ENCODE measurements at places on chromosomes 1 and 21.
A peak's percentile ranks its signal among the peaks of the same experiment; 100 is the strongest.

DNA sequence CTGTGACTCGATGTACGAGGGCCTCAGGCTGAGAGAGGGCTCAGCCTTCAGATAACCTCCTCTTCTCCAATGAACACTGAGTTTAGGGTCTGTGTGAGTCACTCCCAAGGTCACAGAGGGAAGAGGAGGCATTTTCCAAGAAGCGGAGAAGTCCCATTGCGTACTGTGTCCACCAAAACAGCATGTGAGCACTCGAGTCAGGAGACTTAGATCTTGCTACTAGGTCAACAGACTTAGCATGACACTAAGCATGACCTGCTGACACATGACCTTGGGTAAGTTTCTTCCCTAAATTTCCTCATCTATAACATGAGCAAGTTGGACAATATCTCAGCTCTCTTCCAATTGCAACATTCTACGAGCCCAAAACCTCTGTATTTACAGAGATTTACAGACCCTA is 68.0 kb downstream of the PLPP3 start:
- no peak for DNase-seq

GRCh38 chr1:40956407-40956806 is 23.1 kb upstream of the CTPS1 start:
- no peak for DNase-seq

DNA sequence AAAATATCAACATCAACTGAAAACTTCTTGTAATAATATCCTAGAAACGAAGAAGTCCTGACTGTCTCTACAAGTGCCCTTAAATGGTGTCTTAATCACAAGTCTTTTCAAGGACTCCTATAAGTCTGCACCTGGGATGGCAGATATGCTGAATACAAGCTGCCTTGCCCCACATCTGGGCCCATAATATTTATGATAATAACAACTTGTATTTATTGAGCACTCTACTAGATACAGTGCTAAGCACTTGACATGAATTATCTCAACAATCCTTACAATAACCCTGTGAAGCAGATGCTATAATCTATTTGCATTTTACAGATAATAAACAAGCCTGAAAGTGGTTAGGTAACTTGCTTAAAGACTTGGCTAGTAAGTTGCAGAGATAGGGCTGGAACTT is 78.0 kb upstream of the ZNF648 start:
- DNase-seq: no peak

DNA sequence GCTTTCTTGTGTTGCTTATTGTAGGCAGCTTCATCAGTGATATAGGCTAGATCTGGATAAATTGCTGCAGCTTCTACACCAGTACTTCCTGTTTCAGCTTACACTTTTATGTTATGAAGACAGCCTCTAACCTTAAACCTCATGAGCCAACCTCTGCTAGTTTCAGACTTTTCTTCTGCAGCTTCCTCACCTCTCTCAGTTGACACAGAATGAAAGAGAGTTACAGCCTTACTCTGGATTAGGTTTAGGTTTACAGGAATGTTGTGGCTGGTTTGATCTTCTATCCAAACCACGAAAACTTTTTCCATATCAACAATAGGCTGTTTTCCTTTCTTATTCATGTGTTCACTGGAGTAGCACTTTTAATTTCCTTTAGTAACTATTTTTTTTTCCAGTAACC is 76.9 kb upstream of the RNPC3 start:
- no peak for DNase-seq

DNA sequence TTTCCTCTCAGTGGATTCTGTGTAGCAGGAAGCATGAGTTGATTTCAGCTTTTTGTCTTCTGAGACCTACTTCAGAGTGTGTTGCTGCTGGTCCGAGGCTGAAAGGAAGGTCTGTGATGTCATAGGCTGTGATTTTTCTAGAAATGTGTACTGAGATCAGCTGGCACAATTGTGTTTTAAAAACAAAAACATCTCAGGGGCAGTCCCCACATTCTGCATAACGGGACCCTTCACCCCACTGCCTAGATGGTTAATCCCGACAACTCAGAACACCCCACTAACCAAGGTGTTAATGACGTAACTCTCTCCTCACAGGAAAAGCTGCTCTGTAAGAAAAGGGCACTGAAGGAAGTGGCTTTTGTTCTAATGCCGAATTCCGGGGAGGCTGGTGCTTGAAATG is 59.8 kb upstream of the PPP2R5A start:
- no peak for DNase-seq

- no peak for DNase-seq
Measured at GRCh38 chr1:151085953-151086559, 15.5 kb downstream of the GABPB2 start.

GRCh38 chr1:15305468-15305770 is 58.4 kb downstream of the FHAD1 start:
- DNase-seq: peak; percentile 27

GRCh38 chr1:212560933-212561460 is 47.6 kb upstream of the ATF3 start:
- no peak for DNase-seq

- no peak for DNase-seq
Measured at GRCh38 chr1:88910401-88910800, 19.0 kb upstream of the GTF2B start.

DNA sequence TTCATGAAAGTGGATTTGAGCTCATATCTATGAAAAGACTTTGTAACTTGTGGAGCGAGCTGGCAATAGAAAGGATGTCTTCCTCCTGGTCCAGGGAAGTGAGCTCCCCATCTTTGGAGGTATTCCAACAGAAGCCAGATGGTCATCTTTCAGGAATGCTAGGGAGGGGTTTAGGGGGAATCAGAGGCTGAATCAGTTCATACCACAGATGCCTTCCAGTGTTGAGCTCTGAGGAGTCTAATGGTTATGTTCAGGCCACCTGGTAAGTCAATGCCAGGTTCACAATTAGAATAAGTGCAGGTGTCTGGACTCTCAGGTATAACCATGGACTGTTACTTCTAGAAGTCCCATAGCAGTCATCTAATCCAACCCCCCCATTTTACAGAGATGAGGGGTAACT is 119.1 kb downstream of the ACTL8 start:
- peak; percentile 89 for DNase-seq
